Cardiac muscle cell (in vitro differentiated cells and primary cell): ENCODE measurements at places on chromosomes 2 and 18.
A peak's percentile ranks its signal among the peaks of the same experiment; 100 is the strongest.

DNA sequence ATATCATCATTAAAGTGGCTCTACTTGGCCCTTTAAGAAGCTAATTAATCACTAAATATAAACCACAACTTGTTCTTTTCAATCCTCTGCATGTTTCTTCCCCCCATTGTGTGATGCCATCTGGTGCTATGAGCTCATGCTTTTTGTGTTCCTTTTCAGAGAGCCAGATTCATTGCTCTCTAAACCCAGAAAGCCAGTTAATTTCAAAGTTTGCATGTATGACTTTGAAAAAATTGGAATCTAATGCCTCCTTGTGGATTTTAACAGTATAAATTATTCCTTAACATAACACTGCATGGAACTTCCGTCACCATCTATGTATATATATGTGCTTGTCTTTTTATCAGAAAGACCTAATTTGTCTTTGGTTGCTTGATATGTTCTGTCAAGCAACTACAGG is 31.1 kb downstream of the TMEM178A start:
- no peak for DNase-seq

DNA sequence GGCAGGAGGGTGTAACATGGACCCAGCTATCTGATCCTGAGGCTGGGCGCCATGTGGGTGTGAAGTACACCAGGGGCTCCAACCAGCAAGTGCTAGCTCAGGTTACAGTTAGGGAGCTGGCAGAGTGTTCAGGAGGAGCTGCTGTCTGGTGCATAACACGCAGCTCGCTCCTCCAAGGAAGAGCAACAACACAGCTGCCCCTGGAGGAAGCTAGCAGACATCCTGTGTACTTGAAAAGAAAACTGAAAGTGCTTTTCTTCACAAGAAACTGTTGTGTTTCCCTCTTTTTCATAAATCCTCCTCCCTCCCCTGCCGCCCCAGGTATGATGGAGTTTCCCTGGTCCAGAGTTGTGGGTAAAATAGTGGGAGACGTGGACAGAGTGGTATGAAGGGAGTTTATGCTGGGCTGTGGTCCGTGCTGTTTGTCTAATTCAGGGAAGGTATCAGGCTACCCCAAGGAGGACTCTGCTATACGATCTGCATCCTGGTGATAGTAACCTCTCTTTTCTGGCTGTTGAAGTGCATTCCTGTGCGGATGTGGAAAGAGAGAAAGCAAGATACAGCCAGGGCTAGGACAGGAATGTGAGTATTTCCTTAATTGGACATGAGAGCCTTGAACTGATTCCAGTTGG is 6.1 kb upstream of the LBH start:
- peak; percentile 63 for DNase-seq

GRCh38 chr2:215171796-215172195 is 33.4 kb upstream of the ABCA12 start:
- DNase-seq, result no peak

DNA sequence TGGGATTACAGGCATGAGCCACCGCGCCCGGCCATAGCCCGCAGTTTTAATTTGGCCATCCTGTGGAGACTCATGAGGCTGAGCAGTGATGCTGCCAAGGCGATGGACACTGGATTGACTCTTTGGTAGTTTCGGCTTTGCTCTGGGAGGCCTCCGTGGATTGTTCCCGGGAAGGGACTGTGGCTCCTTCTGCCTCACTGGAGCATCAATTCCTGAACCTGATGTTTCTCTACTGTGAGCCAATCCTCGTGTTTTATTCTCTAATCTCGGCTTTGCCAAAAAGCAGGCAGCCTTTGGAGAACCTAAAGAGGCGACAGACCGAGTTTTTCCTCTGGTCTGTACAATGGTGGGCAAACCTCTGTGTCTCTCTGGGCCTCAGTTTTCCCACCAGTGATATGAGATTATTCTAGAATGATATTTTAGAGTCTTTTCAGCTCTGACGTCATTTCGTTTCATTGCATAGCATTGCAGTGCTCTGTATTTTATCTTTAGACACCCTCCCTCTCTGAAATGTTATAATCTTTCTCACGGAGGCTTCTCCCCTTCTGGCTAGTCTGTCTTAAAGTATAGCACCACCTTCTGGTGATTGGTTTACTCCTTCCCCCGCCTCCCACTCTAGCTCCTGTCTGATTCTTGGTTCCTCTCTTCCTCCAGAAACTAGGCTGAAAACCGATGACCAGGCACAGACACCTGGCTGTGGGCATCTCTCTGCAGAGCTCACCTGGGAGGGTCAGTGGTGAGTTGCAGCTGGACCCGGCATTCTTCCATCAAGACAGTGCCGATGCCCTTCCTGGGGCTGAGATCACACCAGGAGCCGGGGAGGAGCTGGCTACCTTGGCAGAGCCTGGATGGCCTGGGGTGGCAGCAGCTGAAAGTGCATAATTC is 341.3 kb downstream of the MYCN start:
- peak; percentile 67 for DNase-seq

DNA sequence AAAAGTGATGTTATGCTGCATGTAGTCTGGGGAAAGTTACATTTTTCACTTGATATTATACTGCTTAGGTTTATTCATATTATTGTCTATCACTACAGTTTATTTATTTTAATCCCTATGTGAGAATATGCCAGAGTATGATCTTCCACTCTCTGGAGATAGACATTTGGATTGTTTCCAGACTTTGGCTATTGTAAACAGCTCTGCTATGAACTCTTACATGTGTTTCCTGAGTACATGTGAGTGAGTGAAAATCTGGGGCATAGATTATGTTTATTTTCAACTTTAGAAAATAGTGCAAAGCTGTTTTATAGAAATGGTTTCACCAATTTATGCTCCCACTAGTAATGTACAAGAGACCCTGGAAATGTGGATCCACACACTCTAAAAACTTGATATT is 49.0 kb upstream of the EPAS1 start:
- peak; percentile 49 for DNase-seq

GRCh38 chr2:221245045-221245444 is 327.1 kb downstream of the EPHA4 start:
- DNase-seq, result no peak

GRCh38 chr2:241041589-241042158 is 43.3 kb downstream of the SNED1 start:
- DNase-seq, result no peak

DNA sequence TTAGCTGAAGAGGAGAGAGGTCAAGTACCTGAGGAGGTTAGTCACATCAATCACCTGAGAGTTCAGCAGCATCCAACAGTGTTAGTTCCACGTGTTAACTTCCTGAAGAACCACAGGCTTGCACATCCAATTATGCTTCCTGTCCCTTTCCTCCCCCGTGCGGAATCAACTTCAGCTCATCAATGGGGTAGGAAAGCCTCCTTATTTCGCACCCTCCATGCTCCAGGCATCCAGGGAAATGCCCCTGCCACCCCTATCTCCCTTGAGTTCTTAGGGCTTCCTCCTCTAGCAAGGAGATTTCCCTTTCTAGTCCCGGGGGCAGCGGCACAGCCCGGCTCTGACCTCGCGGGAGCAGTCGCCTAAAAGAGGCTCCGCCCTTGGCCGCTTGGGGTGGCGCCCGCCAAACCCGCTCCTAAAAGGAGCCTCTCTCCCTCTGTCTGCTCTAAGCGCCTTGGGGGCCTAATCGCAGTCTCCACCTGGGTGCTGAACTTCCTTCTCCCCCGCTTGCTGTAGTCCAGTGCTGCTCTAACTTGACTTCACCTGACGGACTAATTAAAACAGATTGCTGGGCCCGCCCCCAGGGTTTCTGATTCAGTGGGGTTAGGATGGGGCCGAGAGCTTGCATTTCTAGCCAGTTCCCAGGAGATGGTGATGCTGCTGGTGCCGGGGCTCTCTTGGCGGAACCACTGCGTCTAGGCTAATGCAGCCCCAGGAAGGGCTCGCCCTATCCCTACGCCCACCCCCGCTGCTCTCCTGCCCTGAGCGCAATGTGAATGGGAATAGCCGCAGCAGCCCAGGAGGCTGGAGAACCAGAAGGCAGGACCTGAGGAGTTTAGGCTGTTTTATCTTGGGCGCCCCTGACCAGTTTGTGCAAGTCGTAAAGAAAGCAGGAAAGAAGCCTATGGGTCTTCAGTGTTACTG is 3.4 kb upstream of the TET3 start:
- DNase-seq, result peak; percentile 30

DNA sequence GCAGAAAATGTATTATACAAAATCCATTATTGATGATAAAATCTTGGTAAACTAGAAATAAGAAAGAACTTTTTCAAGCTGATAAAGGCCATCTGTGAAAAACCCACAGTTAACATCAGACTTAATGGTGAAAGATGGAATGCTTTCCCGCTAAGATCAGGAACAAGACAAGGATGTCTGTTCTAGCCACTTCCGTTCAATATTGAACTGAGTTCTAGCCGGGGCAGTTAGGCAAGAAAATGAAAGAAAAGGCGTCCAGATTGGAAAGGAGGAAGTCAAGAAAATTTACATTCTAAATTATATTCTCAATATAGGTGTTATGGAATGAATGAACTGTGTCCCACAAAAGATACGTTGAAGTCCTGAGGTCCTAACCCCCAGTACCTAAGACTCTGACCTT is 39.1 kb upstream of the DTNB start:
- no peak for DNase-seq

- DNase-seq, result no peak
Observed at GRCh38 chr2:229852565-229852964, 69.2 kb downstream of the TRIP12 start.

GRCh38 chr2:145407-145806 is 99.1 kb upstream of the FAM110C start:
- DNase-seq, result no peak

DNA sequence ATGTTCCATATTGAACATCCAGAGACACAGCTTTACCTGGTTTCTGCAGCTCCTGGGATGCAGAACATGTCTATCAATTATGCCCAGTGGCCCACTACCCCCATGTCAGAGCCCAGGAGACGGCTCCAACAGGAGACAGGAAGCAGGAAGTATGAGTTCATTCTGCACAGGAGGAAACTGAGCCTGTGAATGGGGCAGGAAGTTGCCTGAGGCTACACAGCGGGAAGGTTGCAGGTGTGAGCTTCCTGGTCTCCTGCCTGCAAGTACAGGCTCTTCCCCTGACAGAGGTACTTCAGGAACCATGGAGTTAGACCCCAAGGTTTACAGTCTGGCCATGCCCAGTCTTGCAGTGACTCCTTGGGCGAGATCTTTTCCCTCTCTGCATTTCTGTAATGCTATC is 2.8 kb upstream of the BOK start:
- no peak for DNase-seq

GRCh38 chr2:99571021-99571420 is 81.2 kb upstream of the REV1 start:
- DNase-seq, result no peak

GRCh38 chr2:240398661-240399267 is 36.7 kb upstream of the GPC1 start:
- no peak for DNase-seq

- no peak for DNase-seq
Observed at GRCh38 chr2:152557273-152557888, 159.9 kb downstream of the PRPF40A start.

GRCh38 chr2:200741468-200742202 is 70.1 kb upstream of the BZW1 start:
- DNase-seq, result no peak

DNA sequence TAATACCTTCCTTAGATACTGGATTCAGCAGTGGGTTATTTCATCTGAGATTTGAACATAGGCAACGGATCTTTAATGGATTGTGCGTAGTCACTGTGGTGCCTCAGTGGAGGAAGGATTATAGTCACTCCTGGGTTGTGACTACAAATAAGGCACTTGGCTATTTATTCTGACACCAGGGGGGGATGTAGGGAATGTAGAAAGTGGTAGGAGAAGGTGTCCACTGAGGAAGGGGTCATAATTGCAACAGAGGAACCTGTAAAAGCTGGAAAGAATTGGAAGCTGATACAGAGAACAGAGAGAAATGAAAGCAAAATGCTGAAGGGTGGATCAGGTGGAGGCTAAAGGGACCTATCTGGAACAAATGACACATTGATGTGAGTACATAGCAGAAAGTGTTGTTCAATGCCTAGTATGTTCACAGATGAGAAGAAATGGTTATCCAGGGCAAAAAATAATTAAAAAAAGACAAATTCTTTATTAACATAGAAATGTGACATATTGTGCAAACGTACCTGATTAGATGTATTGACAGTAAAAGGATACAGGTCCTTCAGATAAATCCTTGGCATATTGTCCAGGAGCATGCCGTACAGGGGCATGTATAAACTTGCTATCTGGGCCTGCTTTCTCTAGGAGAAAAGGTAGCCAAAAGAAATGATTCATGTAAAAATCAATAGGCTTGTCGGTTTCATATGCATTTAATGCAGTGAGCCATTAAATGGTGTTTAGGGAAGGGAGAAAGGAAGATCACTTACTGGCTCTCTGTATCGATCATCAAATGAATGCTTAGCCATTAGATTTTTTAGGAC is 91.2 kb upstream of the CCDC195 start:
- no peak for DNase-seq
